ENCODE measurements at places on chromosomes 7 and 10.

DNA sequence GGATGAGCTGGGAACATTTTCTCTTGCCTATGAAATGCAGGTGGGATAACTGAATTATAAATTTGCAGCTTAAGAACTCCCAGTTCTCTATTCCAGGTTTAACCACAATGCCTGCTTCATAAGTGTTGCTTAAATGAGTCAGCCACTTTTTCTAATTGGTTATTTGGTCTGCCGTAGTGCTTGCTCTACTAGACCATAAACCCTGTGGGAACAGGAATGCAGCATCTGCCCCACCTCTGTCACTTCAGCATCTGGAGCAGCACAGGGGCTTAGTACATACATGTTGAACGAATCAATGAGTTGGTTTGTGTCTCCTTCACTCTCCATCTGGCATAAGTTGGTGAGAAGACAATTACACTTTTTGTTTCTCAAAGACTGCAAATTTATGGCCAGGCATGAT lies 95.2 kb upstream of the PTER start:
- DNase-seq, result no peak

GRCh38 chr7:100372256-100372655 lies 1.0 kb upstream of the PILRA start:
- DNase-seq, result no peak

- DNase-seq, result no peak
These were observed 3.5 kb downstream of the CCDC201 start for GRCh38 chr7:45869426-45869825.

DNA sequence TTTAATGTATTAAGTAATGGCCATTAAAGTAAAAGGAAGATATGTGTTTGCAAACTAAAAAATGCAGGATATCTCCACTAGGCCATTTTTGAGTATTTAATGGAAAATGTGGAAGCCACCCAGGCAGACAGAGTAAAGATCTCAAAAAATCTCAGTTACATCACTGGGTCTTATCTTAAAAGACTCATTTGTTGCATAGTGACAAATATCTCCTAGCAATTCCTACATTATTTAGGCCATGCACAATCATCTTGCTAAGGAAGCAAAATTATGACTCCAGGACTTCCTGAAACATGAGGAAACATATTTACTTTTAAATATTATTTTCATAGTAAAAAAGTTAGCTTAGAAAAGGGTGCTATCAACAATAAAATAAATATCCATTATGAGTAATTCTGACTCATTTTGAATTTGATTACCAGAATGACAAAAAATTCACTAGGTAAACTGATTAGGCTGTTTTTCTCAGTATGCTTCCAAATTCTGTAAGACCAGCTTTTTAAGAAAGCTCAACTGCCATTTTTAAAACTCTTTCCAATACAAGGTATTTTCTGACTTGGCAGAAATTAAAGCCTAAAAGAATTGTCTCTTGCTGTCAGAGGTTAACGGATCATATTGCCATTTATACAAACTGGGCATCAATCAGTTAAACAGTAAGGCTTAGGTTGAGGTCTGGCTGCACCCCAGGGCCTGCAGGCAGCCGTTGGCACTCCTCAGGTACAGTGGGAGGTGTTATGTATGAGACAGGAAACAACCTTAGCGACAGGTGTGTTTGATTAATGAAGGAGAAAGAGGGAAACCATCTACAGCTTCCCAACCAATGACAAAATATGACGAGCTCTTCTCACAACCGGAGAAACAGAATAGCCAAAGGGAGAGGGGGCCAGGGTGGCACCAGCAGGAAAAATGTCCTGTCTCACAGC lies 31.8 kb downstream of the PCLO start:
- no peak for DNase-seq

Measured in nucleus accumbens (tissue), 56 donors.